Occipital lobe (tissue), 3 donors: ENCODE measurements at places on chromosomes 5 and 9.
A peak's percentile ranks its signal among the peaks of the same experiment; 100 is the strongest.

DNA sequence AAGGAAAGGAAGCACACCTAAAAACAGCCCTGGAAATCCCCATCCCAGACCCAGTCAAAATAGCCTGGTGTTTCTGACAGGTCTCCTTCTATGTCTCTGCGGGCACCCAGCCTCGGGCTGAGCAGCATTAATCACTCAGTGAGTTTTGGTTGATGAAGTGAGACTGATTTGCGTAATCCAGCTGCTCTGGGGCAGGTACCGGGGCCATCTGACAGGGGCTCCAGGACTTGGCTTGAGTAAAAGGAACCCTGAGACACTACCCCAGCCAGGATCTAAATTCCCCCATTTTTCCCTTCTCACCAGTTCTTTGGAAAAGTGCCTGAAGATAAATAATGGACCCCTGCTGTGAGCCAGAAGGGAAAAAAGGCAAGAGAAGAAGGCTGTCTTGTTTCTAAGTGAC, 596 bp downstream of the SLC28A3 start:
- no peak for DNase-seq

- no peak for DNase-seq
These were observed 347.5 kb downstream of the SEMA5A start for GRCh38 chr5:9198394-9198793.

DNA sequence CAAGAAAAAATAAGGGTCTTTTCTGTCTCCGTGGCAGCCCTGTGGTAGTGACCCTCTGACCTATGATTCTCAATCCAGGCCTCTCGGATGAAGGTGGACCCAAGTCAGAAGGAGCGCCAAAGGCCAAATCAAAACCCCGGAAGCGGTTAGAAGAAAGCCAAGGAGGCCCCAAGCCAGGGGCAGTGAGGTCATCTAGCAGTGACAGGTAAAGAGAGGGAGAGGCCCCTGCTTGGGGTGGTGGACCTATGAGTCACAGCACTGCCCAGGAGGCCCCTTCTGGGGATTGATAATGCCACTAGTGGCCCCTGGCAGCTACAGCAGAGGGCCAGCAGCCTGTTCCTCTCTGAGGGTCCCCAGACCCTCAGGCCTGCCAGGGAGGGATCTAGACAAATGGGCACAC, 6.4 kb upstream of the SLC2A8 start:
- no peak for DNase-seq

DNA sequence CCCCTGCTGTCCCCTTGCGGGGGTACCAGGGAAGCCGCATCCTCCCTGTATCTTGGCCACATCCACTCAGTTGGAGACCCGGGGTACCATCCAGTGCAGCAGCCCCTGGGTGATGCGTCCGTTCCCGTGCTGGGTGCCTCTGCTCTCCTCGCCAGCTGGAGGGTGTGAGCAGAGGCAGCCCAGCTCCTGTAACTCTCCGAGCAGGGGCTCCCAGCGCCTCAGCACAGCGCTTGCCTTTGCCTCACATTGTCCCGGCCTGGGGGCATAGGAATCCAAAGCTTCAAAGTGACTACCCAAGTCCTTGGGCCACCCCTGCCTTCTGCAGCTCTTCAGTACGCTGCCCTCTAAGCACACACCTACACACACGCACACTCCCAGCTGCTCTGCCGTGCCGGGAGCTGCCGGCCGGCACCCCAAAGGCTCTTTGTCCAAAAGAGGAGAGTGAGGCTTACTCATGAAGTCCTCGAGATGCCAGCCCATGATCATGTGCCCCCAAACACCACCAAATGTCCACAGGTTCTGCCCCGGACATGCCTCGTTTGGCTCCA, 733 bp downstream of the ANGPTL2 start:
- DNase-seq = no peak

- no peak for DNase-seq
These were observed 7.6 kb upstream of the ALDH1A1 start for GRCh38 chr9:72960446-72960845.

DNA sequence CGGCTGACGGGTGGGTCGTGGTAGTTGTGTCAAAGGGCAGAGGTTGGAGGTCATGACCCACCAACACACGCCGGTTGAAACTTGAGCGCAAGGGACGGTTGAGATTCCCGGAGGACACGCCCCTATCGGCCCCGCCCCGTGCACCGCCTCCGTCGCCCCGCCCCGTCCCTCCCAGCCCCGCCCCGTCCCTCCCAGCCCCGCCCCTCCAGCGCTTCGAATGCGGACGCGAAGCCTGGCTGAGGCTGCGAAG, 226 bp upstream of the RANBP17 start:
- no peak for DNase-seq

DNA sequence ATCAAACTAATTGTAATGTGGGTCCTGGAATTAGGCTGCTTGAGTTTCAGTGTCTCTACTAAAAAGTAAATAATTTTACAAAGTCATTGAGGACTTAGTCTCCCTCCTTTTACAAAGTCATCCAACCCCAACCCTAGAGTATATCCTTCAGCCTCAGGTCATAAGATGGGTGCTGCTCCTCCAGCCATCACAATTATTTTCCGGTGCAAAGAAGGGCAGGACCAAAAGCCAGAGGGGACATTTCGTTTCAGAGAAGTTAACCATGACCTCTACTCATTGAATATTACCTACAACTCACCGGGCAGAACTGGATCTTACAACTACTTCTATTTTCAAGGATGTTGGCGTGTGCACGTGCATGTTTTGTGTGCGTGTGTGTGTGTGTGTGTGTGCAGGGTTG, 60.5 kb upstream of the TNFSF8 start:
- no peak for DNase-seq

DNA sequence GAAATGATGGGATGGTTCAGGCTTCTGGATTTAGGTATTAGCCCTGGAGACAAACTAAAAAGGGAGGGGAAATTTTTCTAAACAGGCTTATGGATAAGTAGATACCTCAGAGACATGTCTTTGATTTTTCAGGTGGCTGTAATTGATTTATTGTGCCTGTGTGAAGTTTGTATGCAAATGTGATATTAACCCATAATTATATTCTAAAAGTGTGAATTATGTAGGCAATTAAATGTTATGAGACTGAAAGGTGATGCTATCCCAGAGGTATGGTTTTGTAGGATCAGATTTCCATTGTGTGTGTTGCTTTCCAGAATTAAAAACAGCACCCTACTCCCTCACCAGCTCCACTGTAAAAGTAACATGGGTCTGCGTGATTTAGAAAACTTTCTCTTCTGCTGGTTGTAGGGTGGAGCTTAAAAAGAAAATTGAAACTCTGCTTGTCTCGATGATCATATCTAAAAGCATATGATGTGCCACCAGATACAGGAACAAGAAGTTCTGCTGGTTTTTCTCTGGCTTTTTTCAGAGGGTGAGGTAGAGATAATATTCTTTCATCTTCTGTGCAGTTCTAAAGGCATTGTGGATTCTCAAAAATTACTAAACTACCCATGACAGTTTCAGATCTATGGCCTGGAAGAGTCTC, 71.8 kb upstream of the TAF11L2 start:
- DNase-seq = no peak

DNA sequence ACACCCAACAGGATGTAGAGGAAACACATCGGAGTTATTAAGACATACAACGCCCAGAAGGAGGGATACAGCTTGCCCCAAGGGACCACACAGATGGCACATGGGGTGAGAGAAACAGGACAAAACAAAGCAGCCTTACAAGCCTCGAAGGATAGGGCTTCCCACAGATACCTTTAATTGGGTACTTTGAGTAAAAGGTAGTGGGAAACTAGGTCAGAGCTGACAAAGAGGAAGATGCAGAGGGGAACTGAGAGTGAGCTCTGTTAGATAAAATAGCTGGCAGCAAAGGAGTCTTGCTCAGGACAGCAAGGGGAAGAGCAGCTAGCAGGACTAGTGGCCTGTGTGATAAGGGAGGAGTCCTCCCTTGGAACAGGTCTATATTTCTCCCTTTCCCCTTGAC, 48.2 kb downstream of the OTP start:
- no peak for DNase-seq

GRCh38 chr9:116899337-116900006, 212.4 kb downstream of the TRIM32 start:
- DNase-seq = no peak

DNA sequence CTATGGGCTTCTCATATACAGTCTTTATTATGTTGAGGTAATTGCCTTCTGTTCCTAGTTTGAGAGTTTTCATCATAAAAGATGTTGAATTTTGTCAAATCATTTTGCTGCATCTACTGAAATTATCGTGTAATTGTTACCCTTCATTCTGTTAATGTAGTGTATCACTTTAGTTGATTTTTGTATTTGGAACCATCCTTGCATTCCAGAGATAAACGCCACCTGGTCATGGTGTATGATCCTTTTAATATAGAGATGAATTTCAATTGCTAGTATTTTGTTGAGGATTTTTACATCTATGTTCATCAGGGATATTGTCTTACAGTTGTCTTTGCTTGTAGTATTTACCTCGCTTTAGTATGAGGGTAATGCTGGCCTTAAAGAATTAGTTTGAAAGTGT, 19.3 kb downstream of the MEIKIN start:
- DNase-seq = no peak

DNA sequence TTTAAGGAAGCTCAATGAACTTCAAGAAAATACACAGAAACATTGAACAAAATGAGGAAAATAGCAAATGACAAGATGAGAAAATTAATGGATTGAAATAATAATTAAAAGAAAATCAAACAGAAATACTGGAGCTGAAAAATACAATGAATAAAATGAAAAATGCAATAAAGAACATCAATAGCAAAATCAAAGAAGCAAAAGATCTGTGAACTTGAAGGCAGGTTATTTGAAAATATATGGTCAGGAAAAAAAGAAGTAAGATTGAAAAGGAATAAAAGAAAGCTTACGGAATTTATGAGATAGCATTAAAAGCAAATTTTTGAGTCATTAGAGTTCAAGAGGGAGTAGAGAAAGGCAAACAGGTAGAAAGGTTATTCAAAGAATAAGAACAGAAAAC, 42.4 kb downstream of the CERT1 start:
- DNase-seq = no peak

DNA sequence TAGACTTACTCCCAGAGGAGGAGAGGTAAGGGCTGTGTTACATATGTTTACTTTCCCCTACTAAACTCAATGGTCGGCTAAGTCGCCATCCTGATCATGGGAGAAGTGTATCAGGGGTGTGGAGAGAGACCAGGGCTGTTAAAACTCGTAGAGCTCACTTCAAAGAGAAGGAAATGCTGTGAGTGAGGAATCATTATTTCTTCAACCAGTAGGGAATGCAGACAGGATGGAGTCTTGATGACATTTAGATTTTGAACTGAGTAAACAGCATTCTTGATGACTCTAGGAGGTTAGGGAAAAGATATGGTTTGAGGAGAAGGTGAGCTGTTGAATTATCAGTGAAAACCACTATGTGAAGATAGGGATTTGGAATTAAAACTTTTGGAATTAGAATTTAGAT, 17.3 kb downstream of the RECK start:
- no peak for DNase-seq

- no peak for DNase-seq
These were observed 403.1 kb downstream of the TMEM232 start for GRCh38 chr5:110323357-110323756.

- no peak for DNase-seq
These were observed 10.5 kb upstream of the IRX2 start for GRCh38 chr5:2761921-2762488.

GRCh38 chr9:105725370-105725769, 31.0 kb downstream of the TMEM38B start:
- no peak for DNase-seq

DNA sequence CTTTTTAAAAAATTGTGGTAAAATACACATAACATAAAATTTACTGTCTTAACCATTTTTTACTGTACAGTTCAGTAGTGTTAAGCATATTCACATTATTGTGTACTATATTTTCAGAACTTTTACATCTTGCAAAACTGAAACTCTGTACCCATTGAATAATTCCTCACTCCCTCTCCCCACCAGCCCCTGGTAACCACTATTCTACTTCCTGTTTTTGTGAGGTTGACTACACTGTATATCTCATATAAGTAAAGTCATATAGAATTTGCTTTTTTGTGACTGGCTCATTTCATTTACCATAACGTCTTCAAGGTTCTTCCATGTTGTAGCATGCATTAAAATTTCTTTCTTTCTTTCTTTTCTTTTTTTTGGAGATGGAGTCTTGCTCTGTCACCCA, 87.0 kb downstream of the LNPEP start:
- DNase-seq = no peak

GRCh38 chr5:1211701-1212100, 10.3 kb downstream of the SLC6A19 start:
- DNase-seq = no peak

GRCh38 chr5:6712142-6712576, 1.1 kb upstream of the TENT4A start:
- no peak for DNase-seq

DNA sequence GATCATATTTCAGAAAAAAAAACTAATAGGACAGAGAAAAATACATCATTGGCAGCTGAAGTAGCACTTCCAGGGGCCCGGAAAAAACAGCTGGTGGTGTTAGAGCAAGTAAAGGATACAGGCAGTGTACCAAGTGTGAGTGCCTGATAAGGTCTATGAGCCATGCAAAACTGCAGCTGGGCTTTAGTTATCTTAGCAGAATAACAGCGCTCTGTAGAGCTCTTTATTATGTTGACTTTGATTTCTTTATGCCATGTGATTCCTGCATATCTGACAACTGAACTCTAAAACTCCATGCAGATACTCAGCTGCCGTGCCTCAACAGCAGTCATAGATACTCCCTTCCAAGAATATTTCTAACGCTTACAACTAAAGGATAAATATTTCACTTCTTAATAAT, 119.5 kb downstream of the CAAP1 start:
- no peak for DNase-seq

DNA sequence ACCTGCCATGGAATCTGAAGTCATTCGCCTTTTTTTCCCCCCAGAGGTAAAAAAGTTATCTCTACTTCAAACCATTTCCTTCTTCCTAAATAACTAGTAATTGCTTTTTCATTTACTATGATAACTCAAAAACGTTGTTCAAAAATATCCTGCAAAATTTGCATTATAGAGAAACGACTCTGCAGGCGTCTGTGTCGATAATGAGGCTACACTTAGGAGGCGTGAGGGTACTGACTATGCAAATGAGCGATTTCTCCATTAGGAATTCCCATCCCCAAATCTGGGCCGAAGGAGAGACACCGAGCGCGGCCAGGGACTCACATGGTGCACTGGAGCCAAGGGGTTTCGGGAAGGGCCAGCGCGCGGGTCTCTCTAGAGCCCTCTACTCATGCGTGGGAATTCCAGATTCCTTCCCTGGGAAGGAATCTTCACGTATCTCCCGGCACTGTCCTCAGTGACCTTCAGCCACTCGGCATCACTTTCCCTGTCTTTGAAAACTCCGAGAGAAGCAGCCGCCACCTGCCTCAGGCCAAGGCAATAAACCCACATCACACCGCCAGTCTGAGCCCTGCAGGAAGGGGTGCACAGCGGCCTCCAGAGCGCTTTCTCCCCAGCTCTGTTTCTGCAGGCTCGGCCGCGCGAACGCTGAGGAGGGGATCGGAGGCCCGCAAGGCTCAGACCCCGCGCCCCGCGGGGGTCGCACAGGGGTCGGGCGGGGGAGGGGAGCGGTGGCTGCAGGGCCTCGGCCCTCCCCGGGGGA, 718 bp upstream of the DENND4C start:
- DNase-seq = peak; percentile 35

GRCh38 chr9:128742401-128742800, 18.5 kb upstream of the ZDHHC12 start:
- DNase-seq = no peak
